Activated T-helper 1 cell treated with anti-CD3 and anti-CD28 coated beads, Interleukin-12 subunit alpha, Interleukin-12 subunit beta, Interleukin-2, Interleukin-4 antibody, amounts not matched to agents 30 ng/mL and 10 ng/mL and 1 ng/mL, durations not matched to agents 14 hours and 24 hours and 36 hours (primary cell): ENCODE measurements at places on chromosomes 12 and 14. TPM values are rescaled to one million over a fixed set of nuclear protein-coding genes. Genes with fewer than 3 reads are reported as not detected.

DNA sequence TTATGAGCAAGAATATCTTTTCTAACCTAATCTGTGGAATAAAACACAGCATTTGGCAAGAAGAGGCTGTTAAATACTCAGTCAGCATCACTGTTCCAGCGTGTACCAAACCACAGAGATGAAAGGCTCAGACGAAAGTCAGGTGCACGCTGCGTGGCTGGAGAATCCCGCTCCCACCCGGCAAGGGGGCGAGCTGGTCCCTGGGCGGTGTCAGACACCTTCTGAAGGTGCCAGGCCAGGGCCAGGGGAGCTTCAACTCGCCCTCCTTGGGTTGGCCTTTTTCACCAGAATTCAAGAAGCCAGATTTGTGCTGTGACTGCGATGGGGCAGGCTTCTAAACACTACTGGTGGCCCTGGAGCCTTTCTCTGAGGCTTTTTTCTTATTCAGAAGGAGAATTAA, 73.1 kb downstream of the WDR20 start:
- no peak for DNase-seq

- no peak for DNase-seq
Measured at GRCh38 chr14:65421201-65421981, 8.9 kb downstream of the FUT8 start.

DNA sequence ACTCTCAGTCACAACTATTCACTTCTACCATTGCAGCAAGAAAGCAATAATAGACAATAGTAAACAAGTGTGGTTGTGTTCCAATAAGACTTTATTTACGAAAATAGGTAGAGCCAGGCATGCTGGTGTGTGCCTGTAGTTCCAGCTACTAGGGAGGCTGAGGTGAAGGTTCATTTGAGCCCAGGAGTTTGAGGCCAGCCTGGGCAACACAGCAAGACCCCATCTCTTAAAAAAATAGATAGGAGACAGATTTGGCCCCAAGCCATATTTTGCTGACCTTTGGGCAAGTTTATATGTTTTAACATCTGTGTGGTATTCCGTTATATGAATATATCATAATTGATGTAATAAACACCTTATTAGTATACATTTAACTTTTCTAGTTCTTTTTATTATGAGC, 14.1 kb downstream of the ACAD10 start:
- no peak for DNase-seq

The CEBPE gene
- not detected in 2 replicates for total RNA-seq

The RHEBL1 gene
- 8.6 and 10.7 TPM in 2 replicates for total RNA-seq

The TMEM106C gene
- total RNA-seq: 139 and 143 TPM in 2 replicates

- no peak for DNase-seq
Measured at GRCh38 chr14:24389226-24389848, 9.5 kb upstream of the NYNRIN start.

The FGF23 gene
- total RNA-seq: not detected in 2 replicates

- DNase-seq: peak; percentile 26
Measured at GRCh38 chr12:12899530-12900380, 8.4 kb downstream of the GPRC5A start.

DNA sequence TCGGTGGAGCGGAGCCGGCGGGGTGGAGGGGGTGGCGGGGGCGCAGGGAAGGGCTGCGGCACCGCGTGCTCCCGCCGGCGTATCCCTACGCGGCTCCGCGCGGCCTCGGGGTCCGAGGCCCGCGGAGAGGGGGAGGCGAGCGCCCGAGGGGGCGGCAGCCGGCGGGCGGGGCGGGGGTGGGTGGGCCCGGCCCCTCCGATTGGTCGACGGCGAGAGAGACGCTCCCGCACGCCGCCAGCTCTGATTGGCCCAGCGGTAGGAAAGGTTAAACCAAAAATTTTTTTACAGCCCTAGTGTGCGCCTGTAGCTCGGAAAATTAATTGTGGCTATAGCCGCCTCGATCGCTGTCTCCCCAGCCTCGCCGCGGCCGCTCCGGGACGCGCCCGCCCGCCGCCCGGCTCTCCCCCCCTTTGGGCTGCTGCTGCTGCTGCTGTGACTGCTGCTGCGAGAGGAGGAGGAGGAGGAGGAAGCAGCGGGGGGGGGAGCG, at the start of gene FOXG1:
Gene FOXG1, plus strand, starts transcription at position 319 of the 487 bp plus-strand sequence. CDS start 493 bp downstream, outside the sequence.
- no peak for DNase-seq

DNA sequence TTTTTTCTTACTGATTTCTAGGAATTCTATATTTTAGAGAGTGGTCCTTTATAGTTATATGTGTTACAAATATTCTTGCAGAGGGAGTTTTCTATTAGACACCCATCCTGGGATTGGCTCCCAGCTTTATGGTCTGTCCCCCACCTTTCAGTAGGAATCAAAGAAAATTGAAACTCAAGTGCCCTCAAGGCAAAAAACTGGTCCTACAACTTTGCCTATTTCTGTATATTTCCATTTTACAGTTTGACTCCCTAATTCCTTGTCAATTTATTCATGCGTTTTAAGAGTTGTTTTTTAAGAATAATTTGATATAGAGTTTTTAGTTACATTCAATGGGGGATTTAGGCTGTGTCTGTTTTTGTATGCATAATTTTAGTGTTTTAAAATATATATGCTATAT, 208.9 kb downstream of the SYNE2 start:
- no peak for DNase-seq

- DNase-seq: no peak
Measured at GRCh38 chr12:57104292-57104910, 6.8 kb downstream of the STAT6 start.

DNA sequence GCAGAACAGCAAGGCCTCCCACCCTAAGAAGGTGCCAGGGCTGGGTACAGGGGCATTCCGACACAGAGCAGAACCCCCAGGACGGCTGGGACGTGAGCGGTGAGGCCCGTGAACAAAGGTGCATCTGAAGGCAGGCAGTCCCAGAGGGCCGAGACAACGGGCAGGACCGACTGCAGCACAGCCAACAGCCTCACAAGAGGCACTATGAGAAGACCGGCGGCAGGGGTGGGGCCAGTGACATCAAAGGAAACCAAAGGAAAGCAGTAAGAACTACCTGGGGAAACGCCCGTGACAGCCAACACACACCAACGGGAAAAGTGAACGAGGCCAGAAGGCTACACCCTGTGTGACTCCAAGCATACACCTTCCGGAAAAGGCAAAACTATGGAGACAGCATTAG, 9.1 kb downstream of the BTBD6 start:
- DNase-seq: no peak

DNA sequence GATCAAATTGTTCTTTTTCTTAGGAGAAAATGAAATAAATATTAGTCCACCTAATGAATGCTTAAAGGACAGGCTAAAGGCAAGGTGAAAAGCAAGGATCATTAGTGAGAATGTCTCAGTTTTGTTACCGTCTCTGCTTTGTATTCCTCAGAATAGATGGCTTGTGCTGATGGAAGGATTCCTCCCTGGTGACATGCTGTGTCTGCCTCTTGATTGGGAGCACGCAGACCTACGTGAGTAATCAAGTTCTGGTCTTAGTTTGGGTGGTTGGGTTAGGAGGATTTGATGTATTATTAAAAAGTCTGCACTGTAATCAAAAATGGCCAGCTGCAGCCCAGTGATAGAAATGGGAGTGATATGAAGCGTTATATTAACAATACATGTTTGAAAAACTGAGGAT, 78.8 kb upstream of the RTL1 start:
- no peak for DNase-seq

DNA sequence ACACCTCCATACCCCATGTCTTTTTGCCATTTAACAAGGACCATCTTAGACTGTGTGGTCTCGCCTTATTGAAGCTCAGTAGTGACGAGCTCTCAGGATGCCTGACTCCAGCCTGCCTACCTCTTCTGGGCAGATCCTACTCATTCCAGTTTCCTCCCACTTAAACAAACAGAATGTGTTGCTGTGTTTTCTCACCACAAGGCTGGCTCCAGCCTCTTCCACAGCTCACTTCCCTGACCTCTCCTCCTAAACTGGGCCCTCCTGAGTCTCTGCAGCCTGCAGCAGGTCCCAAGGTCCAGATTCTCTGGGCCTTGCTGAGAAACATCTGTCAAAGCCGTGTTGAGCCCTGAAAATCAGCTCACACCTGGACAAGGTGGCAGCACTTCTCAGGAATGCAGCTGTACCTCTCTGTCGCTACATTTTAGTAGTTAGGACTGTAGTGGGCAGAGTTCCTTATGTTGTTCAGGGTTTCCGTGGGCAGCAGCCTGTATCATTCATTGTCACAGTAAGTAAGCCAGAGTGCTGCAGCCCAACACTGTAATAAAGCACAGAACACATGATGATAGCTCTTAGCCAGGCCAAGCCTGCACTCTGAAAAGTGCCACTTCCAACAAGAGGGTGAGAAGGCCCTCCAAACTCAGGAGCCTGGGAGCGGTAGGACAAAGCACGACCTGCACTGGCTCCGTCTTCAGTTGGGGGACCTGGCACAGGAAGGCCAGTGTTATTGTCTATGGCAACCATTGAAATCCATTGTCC, 68.5 kb downstream of the NKX2-1 start:
- DNase-seq: no peak

- DNase-seq: no peak
Measured at GRCh38 chr12:57165741-57166140, 18.3 kb upstream of the LRP1-AS start.

The TMEM233 gene
- not detected in 2 replicates for total RNA-seq

The PTGDR gene
- total RNA-seq: not detected in 2 replicates

The APOLD1 gene
- 4.0 and 4.8 TPM in 2 replicates for total RNA-seq

DNA sequence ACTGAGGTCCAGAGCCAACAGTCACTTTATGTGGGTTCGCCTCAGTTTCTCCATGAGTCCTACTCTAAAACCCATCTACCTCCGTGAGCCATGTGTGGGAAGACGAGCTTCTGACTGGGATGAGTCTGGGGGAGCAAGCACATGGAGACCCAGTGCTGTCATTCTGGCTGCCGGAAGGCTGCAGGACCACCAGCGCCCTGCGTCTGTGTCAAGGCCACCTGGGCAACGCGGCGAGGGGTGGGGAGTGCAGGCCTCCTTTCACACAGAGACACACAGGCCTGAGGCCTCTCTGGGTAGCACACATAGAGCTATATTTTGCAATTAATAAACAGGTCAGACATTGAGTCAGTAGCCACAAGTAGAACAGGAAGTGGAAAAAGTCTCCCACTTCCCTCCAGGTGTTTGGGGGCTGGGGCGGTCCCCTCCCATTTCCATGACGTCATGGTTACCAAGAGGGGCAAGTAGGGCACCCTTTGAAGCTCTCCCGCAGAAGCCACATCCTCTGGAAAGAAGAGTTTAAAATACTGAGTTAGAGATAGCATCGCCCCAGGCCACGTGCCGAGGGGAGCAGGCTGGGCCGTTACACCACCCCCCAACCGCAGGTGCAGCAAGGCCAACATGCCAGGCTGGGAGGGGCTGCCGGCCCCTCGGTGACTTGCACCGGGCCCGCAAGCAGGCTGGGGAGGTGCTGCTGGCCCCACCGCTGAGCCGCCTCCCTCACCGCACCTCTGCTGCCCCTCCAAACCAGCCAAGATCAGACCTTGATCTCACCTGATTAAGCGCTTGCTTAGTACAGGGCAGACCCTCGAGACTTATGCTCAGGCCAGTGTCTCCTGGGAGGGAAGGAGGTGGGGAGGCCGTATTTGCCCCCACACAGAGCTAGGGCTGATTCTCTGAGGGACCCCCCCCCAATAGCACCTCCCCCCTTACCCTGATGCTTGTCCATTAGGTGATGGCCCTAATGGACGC, 32.7 kb downstream of the DAD1 start:
- peak; percentile 98 for DNase-seq

GRCh38 chr12:49535921-49536525, 2.8 kb upstream of the KCNH3 start:
- DNase-seq: no peak

DNA sequence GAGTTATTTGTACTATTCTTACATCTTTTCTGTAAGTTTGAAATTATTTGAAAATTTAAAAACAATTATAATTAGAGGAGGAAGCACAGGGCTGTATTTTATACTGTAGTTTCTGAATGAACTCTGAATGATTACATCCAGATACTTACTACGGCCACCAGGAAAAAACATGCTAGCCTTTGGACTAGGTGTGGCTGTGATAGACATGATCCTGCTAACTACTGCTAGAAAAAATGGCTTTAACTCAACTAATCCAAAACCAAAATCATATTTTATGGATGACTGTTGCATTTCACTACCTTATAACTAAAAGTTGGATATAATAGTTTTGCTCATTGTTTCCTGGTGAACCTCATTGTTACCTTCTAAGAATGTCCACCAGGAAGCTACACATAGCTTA, 15.1 kb upstream of the SLC25A3 start:
- DNase-seq: no peak

- DNase-seq: no peak
Measured at GRCh38 chr14:53430870-53431269, 277.7 kb upstream of the DDHD1 start.

DNA sequence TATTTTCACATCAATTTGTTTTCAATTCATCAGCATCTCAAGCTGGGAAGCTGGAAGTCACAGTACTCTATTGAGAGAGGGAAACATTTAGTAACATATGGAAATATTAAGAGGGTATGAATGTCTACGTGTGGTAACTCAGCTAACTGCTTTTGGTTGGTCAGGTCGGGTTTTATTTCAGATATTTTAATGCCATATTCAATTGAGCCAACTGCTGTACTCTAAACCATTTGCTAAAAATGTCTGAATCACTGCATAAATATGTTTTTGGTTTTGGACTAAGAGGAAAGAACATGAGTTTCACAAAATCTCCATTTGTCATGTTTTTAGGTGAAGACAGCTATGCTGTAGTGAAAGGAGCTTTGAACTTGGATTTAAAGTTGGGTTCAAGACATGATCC, 18.9 kb upstream of the PPFIBP1 start:
- DNase-seq: no peak

GRCh38 chr14:74531467-74531866, 37.9 kb downstream of the ISCA2 start:
- no peak for DNase-seq

The KRT72 gene
- total RNA-seq: not detected in 2 replicates

DNA sequence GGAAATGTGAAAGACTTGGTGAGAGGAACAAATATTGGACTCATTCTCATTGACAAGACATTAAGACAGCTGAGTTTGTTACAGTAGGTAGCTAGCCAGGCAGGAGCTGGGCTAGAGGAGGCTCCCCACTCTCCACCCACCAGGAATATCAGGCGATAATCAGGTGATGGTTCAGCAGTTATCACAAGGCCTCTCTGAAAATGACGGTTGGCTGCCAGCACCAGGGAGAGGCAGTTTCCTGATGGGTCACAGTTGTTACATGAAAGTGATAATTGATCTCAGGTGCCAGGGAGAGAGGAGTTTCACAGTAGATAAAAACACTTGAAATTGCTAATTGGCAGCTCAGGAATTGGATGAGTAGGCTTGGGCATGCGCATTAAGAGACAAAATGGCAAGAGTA, 116.5 kb downstream of the TMTC2 start:
- no peak for DNase-seq
